ENCODE measurements at places on chromosomes 3 and 15.

- no peak for DNase-seq
Observed at GRCh38 chr15:58154769-58155168, 16.6 kb downstream of the AQP9 start.

GRCh38 chr3:69143612-69144011, 21.2 kb upstream of the LMOD3 start:
- no peak for DNase-seq

DNA sequence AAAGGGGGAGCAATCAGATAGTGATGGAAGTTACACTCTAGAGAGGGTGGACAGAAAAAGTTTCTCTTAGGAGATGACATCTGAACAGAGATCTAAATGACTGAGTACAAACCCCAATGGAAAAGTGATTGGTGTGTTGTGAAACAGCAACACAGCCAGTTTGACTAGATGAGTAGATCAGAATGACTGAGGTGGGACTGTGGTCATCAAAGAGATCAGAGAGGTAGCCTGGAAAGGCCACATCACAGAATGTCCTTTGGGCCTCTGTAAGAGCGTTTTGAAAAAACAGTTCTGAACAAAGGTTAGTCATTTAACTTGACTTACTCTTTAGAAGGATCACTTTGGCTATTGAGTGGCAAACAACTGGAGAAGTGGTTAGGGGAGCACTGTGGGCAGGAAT, 10.6 kb downstream of the LRRC58 start:
- no peak for DNase-seq

DNA sequence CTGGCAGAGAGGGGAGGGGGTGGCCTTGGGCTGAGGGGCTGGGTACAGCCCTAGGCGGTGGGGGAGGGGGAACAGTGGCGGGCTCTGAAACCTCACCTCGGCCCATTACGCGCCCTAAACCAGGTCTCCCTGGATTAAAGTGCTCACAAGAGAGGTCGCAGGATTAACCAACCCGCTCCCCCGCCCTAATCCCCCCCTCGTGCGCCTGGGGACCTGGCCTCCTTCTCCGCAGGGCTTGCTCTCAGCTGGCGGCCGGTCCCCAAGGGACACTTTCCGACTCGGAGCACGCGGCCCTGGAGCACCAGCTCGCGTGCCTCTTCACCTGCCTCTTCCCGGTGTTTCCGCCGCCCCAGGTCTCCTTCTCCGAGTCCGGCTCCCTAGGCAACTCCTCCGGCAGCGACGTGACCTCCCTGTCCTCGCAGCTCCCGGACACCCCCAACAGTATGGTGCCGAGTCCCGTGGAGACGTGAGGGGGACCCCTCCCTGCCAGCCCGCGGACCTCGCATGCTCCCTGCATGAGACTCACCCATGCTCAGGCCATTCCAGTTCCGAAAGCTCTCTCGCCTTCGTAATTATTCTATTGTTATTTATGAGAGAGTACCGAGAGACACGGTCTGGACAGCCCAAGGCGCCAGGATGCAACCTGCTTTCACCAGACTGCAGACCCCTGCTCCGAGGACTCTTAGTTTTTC, 4.9 kb downstream of the ISL2 start:
- no peak for DNase-seq

DNA sequence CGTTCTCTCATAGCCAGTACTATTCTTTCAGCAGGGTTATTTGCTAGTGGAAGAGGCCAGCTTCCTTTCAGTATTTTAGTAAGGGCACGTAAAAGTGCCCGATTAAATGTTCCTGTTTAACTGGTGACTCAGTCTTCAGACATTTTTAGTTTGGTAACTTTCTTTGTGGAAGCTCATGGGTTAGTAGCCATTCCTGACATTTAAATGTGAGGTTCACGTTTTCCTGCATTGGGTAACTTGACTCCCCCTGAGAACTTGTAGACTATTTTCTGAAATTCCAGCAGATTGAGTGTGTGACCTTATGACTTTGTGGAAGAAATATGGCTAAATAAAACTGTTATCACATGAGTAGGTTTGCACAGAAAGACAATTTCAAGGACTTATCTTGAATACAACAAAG, 16.9 kb downstream of the ABHD2 start:
- no peak for DNase-seq

- DNase-seq: no peak
Observed at GRCh38 chr3:72301779-72302178, 516.8 kb upstream of the PROK2 start.

DNA sequence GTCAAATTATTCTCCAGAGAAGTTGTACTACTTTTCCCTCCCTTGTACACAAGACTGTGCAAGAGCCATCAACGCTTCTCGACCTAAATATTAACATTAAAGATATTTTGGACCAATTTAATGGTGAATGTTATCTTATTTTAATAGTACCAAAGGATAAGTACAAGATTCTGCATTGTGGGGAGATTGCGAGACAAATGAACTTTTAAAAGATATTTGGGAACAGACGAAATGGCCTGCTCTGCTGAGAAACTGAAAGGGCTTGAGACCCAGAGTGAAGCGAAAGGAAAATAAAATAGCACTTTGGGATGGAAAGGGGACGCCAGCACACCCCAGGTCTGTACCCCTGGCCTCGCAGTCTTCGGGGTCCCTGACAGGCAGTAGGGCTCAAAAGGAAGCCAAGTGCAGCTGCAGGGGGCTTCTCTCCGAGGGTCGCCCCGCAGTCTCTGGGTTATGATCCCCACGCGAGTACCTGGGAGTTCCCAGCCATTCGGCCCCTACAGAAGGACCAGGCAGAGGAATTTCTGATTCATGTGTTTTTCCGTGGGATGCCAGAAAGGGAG, 97.6 kb upstream of the VGLL3 start:
- no peak for DNase-seq

- no peak for DNase-seq
Observed at GRCh38 chr15:68424754-68425390, 7.1 kb downstream of the ITGA11 start.

DNA sequence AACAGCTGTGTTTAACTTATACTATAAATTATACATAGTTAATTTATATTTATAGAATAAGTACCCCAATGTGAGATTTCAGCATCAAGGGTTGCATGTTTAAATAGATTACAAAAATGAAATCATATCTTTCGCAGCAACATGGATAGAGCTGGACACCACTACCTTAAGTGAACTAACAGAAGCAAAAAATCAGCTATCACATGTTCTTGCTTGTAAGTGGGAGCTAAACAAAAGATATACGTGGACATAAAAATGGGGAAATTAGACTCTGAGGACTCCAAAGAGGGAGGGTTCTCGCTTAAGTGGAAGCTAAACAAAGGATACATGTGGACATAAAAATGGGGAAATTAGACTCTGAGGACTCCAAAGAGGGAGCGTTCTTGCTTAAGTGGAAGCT, 626.5 kb upstream of the DPPA4 start:
- no peak for DNase-seq

GRCh38 chr15:59176653-59177316, 29.9 kb upstream of the LDHAL6B start:
- DNase-seq: no peak

DNA sequence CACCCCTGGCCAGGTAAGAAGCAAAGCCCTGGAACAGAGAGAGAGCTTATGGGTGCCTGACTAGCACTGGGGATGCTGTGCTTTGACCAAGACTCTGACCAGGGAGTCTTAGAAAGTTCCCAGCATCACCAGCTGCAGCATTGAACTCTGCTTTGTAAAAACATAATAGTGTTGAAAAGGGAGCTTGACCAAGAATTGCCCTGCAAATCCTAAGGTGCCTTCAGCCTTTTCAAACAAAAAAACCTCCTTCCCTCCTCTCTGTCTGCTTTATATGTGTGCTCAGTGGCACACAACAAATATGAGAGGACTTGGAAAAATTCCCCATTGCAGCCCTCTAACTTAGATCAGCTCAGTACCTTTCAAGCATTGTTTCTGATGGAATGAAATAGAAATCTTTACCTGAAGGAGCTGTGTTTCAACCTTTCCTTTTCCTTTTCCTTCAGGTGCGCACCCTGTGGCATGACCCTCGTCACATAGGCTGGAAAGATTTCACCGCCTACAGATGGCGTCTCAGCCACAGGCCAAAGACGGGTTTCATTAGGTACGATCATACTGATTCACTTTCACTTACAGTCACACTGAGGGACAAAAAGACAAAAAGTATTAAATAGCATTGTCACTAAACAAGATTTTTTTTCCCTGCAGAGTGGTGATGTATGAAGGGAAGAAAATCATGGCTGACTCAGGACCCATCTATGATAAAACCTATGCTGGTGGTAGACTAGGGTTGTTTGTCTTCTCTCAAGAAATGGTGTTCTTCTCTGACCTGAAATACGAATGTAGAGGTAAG, 13.0 kb downstream of the THBS1 start:
- no peak for DNase-seq

DNA sequence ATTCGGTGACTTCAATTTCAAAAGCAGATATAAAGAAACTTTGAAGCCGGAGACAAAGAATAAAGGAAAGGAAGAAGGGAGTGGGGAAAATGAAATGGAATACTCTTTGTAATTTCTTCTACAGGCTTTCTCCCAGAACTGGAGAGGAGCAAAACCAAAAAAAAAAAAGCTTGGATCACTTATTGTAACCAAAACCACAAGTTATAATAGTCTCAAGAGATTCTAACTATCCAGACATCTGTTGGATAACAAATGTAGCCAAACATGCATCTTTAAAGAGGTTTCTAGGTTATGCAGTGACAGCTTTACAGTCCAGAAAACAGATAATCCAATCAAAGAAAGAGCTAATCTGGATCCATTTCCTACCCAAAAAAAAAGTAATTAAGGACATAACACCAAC, 36.2 kb downstream of the VGLL3 start:
- no peak for DNase-seq

DNA sequence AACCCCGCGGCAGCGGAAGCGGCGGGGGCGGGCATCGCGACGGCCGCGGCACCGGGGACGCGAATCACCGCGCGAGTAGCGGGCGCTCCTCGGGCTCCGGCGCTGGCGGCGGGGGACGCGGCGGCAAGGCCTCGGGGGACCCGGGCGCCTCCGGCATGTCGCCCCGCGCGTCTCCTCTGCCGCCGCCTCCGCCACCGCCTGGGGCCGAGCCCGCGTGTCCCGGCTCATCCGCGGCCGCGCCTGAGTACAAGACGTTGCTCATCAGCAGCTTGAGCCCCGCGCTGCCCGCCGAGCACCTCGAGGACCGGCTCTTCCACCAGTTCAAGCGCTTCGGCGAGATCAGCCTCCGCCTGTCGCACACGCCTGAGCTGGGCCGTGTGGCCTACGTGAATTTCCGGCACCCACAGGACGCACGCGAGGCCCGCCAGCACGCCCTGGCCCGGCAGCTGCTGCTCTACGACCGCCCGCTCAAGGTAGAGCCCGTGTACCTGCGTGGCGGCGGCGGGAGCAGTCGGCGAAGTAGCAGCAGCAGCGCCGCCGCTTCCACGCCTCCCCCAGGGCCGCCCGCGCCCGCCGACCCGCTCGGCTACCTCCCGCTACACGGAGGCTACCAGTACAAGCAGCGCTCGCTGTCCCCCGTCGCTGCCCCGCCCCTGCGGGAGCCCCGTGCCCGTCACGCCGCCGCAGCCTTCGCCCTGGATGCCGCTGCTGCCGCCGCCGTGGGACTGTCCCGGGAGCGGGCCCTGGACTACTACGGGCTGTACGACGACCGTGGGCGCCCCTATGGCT, 675 bp downstream of the RBM15B start:
- no peak for DNase-seq

DNA sequence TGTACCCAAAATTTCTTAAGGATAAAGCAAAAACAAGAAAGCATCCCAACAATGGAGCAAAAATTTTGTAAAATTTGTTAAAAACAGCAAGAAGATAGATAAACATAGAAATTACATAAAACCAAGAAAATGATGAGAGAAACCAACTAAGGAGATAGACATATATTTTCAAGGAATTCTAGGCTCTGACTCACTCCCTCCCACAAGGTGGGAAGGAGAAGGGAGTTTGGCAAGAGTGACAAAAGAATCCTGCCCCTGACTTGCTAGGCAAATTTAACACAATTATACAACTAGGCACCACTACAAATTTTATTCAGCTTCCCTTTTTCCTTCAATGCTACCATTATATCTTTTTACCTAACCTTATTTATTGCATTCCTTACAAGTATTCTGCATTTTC, 70.9 kb downstream of the MYO9A start:
- DNase-seq: no peak

- no peak for DNase-seq
Observed at GRCh38 chr15:77816983-77817382, 184.3 kb upstream of the LINGO1 start.

- no peak for DNase-seq
Observed at GRCh38 chr3:156358232-156358631, 196.7 kb downstream of the SSR3 start.

DNA sequence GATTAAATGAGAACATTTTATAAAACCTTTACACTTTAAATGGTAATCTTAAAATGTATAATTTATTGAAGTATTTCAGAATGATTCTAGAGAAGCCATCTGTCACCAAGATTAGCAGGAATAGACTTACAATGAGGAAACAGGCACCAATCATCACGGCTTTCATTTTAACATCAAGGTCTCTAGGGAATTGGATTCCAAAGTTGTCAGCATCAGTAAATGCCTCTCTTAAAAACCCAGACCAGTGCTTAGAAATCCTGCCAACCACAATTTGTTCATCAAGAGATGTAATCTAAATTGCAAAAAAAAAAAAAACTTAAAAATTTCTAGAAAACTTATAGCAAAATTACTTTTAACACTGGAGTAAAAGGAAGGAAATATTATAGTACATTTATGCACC, 20.3 kb downstream of the PLSCR2 start:
- no peak for DNase-seq

DNA sequence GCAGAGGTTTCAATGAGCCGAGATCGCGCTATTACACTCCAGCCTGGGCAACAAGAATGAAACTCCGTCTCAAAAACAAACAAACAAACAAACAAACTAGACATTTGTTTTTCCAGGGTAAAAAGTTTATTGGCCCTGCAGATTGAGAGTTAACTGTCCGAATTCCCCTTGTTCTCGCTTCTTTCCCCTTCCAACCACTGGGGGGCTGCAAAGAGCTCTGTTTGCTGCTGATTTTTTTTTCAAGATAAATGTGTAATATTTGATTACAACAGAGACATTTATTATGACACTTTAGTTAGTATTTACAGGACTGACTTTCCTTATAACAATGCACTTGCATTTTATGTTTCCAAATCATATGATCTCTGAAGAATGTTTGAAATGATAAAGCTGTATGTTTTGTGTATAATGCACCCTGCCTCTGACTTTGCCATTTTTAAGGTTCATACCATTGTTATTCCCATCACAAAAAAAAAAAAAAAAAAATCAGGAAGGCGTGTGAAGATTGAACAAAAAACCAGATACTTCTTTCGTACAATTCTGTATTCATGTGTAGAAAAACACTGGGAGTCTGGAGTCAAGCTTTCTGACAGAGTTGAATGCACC, 2.8 kb downstream of the CLSTN2 start:
- DNase-seq: no peak

DNA sequence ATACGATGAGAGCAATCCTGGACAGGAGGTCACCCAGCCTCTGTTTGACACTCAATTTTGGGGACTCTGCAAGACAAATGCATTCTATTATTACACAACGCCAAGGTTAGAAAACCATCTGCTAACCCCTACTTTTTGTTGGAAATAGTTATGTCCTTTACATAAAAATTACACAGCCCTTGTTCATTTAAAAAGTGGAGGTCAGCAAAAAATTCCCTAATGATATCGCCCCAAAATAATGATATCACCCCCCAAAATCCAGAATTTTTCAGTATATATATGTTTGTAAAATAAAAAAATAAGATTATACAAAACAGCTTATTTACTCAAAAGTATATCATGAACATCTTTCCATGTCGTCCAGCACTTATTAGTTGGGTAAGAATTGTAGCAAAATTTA, 11.4 kb downstream of the ROPN1 start:
- no peak for DNase-seq

GRCh38 chr3:53808496-53808895, 37.7 kb downstream of the CHDH start:
- no peak for DNase-seq
